ENCODE measurements at places on chromosomes 12 and 14.

DNA sequence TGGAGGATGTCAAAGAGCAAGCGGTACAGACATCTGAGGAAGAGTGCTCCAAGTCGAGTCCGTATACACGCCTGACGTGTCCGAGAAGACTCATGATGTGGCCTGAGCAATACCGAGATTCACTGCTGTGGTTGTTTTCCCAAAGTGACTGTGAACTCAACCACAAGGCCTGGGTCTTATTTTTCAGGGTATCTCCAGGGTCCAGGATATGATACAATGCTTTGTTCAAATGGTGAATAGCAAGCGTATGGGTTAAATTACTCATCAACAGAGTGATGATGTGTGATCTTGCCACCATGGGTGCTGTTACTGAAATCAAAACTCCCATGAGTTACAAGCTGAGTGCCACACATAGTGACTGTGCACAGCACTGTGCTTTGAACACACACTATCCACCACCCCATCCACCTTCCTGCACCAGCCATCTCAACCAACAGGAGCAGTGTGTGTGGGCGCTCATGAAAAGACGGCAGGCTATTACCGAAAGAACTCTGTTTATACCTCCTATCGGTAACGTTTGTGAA, 109.6 kb downstream of the BCAT1 start:
- DNase-seq, result no peak

DNA sequence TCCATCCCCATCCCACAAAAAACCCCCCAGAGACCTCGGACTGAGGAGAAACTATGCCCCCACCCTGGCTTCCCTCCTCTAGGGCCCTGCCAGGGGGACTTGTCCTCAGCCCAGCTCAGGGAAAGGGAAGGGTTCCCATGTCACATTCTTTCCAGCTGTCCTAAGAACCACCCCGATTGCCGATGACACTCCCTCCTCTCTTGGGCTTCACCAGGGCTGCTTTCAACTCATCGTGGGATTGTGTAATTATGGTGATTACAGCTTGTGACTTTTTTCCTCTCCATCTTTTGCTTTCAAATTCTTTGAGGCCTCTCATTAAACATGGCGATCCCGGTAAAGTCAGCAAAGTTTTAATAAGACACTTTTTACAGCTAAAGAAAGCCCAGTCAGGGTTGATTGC, 344.0 kb downstream of the DPF3 start:
- DNase-seq, result no peak

GRCh38 chr14:98270201-98270600, 1001.8 kb downstream of the BCL11B start:
- DNase-seq, result no peak

GRCh38 chr12:39123580-39124253, 218.3 kb upstream of the CPNE8 start:
- DNase-seq, result no peak

DNA sequence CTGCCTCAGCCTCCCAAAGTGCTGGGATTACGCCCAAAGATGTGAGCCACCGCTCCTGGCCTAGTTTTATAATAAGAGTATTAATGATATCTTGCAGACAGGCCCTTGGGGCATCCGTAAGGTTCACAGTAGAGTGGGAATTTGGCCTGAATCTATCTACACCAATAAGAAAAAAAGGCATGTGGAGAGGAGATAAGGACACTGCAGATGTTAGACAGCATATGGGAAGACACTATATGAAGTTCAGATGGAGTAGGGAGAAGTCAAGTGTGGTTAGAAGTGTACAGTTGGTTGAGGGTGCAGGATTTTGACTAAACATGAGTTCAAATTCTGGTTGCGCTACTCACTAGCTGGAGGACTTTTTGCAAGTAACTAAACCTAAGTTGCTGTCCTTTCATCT, 8.5 kb upstream of the TTC8 start:
- DNase-seq, result no peak

DNA sequence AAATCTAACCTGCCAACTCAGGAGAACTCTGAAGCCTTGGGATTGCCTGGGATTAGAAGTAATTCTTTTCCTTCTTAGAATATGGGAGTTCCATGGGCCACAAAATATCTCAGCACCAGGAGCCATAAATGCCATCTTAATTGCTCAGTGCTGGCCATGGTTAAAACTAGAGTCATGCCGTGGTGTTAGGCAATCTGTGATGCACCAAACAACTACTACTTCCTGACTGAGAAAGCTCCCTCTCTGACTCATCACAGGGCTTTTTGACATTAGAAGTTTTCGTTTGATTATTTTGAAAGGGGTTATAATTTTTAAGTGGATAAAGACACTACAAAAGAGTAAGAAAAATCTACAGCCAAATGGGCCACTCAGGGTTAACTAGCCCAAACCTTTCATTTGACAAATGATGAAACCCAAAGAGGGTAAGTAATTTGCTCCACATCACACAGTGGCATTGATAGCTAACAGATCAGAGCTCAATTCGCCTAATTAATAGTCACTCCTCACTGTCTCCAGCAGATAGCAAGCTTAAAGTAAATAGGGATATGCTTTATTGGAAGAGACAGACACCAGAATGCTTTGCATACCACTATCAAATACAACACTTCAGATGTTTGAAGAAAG, 377.3 kb downstream of the EMP1 start:
- DNase-seq, result no peak

DNA sequence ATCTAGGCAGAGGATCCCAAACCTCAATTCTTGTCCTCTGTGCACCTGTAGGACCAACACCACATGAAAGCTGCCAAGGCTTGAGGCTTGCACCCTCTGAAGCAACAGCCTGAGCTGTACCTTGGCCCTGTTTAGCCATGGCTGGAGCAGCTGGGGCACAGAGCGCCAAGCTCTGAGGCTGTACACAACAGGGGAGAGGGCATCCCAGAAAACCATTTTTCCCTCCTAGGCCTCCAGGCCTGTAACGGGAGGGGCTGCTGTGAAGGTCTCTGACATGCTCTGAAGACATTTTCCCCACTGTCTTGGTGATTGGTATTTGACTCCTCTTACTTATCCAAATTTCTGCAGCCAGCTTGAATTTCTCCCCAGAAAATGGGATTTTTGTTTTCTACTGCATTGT, 22.4 kb upstream of the PTPRO start:
- DNase-seq, result no peak

Measured in activated naive CD4-positive, alpha-beta T cell (primary cell).